T-helper 2 cell (primary cell): ENCODE measurements at places on chromosomes 4 and X.
A peak's percentile ranks its signal among the peaks of the same experiment; 100 is the strongest.

GRCh38 chrX:135340831-135341230 is 31.6 kb downstream of the ETDC start:
- no peak for DNase-seq

GRCh38 chr4:7348946-7349900 is 85.5 kb downstream of the PSAPL1 start:
- DNase-seq, result no peak

DNA sequence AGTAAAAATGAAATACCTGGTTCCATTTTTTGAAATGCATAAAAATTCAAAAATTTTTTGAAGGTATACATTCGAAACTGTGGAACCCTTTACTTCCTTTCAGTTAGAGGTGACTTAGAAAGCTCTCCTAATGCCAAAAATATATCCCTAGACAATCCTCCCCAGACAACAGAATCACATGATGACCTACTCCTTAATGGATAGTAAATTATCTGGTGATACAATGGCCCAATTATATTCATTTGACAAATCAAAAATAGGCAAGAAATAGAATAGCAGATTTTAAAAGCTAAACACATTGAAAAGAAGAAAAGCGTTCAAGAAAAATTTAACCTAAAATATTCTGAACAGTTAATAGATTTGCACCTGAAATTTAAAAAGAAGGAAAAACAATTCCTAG is 3.5 kb upstream of the UGT2A2 start:
- no peak for DNase-seq

DNA sequence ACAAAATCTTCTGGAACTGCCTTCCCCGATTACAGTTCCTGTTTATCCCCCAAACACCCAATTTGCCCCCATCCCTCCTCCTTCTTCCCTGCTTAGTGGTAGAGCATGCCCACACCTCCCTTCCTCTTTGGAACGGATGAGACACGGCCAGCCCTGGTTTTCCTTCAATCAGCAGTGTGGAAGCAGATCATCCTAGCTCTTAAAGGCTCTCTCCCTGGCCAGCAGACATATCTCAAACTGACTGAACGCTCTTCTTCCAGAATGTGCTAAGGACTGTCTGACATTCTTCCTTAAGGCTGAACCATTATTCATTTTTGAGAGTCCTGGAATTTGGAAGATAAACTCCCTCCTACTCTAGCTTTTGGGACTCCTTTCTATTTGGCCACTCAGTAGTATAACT is 161.1 kb downstream of the TRIML1 start:
- no peak for DNase-seq

DNA sequence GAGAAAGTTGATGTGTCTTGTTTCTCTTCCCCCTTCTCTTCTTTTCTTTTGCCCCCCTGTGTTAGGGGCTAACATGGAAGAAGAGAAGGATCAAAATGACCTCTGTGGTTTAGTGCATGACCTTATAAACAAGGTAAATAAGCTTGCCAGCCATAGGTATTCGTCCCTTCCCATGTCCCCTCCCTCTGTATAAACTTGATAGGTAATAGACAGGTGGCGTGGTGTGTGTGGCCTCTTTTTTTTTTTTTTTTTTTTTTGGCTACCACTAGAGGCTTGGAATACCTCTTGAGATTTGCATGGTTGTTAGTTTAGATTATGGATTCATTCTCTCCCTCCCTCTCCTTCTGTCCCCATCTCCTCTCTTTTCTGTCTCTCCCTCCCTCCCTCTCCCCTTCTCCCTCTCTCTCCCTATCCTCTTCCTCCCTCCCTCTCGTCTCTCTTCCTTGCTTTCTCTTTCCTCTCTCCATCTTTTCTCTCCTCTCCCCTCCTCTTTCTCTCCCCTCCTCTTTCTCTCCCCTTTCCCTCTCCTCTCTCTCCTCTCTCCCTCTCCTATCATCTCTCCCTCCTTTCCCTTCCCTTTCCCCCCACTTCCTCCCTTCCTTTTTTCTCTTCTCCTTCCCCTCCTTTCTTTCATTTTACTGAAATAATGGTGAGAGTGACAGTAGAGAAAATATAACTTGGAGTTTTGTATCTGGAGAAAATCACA is 134.4 kb downstream of the AFF1 start:
- no peak for DNase-seq

DNA sequence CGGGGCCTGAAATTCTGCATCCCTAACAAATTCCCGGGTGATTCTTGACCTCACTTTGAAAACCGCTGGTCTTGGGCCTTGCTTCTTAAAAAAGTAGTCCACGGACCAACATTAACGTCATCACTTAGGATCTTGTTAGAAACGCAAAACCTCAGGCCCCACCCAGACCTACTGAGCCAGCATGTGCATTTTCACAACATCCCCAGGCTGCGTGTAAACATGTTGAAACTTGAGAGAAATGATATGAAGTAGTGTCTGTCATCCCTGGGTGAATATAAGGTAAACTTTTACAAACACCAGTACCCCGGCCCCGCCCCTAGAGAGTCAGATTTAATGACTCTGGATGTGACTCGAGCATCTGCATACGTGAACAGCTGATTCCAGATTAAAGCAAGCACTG is 33.7 kb downstream of the SORBS2 start:
- no peak for DNase-seq

DNA sequence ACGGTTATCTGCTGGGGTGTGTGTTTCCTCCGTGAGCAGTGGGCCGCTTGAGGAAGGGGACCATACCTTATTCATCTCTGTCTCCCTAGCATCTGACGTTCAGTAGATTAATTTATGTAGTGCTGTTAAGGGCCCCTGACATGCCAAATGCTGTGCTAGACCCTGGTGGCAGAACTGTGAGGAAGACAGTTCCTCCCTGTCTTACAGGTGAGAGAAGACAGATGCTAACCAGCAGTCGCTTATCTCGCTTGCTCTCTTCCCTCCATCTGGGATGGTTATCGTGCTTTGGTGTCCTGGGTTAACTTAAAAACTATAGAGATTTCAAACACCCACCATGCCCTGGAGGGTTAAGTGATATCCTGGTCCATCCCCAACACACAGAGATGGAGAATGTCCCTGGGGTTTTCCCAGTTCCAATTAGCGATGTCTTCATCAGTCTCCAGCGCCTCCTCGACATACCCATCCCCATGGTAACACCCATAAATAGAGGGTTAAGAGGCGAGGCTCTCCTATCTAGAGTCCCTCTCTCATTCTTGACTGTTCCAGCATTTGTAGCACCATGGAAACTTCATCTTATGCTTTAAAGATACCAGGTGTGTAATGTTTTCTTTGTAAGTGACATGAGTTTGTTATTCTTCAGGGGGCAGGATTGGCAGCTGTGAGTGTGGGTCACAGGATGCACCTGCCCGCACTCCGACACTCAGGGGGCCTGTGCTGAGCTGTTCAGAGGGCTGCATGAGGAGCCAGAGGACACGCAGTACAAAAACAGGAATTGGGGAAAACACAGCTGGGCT is 135.2 kb downstream of the STK32B start:
- DNase-seq, result no peak

- no peak for DNase-seq
Observed at GRCh38 chr4:2060611-2061185, 1.6 kb downstream of the NAT8L start.

GRCh38 chr4:90580326-90580725 is 453.1 kb downstream of the CCSER1 start:
- no peak for DNase-seq

DNA sequence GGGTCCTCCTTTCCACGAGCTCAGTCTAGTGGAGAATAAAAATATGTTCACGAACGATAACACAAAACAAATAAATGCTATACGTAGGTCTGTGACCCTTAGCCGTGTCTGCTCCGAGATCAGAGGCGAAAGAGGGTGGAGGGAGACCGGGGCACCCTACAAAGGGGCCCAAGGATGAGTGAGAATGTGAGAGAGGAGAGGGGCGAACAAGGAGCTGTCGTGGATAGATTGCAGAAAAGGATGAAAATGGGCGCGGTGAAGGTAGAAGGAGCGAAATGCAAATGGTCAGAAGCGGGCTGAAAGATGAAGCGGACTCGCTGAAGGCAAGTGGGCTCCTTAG is 6.2 kb upstream of the ZBTB33 start:
- DNase-seq, result no peak

DNA sequence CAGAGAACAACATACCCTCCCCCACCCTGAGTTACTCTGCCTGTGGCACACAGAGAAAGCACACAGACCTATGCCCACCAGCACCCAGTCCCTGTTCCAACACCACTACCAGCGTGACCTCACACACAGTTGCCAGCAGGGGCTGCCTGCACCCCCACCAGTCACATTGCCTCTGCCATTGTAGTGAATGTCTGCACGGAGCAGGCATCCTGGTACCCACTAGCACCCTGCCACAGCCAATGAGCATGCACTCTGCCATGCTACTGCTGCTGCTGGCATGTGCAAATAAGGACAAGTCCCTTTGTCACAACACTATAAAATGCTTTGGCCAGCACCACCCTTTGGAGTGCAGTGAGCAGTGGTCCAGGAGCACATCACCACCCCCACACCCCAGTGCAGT is 47.1 kb downstream of the DACH2 start:
- no peak for DNase-seq

GRCh38 chr4:1405636-1406393 is 427 bp downstream of the NKX1-1 start:
- no peak for DNase-seq

GRCh38 chr4:83910693-83911092 is 374.8 kb downstream of the GPAT3 start:
- no peak for DNase-seq

GRCh38 chr4:135941671-135942070 is 1590.6 kb downstream of the PCDH18 start:
- DNase-seq, result no peak

- DNase-seq, result no peak
Observed at GRCh38 chr4:71195924-71196323, 142.9 kb upstream of the SLC4A4 start.

- DNase-seq, result no peak
Observed at GRCh38 chr4:76589402-76589801, 154.4 kb downstream of the SHROOM3 start.

DNA sequence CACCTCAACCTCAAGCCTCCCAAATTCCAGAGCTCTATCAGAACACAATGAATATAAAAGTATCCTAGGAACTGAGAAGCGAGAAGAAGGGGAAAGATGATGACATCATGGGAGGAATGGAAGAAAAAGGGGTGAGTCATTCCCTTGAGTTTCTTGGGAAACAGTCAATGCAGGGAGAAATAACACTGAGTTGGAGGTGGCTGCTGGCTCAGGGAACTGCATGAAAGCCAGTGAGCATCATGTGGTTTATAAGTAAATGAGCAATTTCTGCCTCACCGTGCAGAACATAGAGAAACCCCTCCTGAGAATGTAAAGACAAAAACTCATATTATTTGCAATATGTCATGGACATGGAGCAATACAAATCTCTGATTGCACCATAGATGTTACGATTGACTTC is 73.3 kb downstream of the SHOX start:
- DNase-seq, result no peak

GRCh38 chr4:74632634-74633033 is 161.7 kb downstream of the BTC start:
- DNase-seq, result peak; percentile 5

DNA sequence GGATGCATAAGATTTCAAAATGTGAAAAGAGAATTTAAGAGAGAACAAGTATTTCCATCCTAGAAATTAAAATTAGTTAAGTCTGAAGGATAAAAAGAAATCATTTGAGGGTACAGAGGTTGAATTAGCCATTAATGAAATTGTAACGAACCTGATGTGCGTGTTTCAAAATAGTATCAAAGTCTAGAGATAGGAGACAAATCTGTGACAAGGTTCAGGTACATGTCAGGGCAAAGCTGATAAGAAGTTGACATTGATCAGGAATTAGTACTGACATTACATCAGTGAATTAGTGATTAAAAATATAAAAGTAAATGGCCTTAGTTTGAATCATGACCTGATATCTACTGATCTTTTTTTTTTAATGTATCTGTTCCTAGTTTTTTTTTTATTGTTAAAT is 62.3 kb downstream of the UGT2B10 start:
- no peak for DNase-seq

DNA sequence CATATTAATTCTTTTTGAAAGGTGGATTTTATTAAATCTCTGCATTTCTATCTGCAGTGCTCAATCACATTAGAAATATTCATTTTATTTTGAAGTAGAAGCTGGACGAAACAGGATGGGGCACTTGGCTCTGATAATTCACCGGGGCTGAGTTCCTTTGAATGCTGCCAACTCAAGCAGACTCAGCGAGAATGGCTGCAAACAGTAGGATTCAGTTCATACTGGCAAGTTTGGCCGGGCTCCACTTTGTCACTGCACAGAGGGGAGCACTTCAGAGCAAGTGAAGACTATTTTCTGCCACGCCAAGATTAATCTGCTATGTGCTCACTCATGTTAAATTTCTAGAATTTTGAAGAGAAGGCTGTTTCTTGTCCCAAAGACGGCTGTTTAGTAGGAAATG is 30.7 kb upstream of the KLHL8 start:
- no peak for DNase-seq

DNA sequence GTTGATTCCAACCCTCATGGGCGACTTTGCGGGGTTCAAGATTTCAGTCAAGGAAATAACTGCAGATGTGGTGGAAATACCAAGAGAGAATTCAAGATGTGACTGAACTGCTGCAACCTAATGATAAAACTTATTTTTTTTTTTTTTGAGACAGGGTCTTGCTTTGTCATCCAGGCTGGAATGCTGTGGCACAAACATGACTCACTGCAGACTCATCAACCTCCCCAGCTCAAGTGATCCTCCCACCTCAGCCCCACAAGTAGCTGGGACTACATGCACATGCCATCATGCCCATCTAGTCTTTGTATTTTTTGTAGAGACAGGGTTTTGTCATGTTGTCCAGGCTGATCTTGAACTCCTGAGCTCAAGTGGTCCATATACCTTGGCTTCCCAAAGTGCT is 19.5 kb upstream of the WDFY3 start:
- DNase-seq, result no peak

GRCh38 chr4:185358959-185359358 is 36.8 kb downstream of the LRP2BP start:
- DNase-seq, result no peak

- DNase-seq, result no peak
Observed at GRCh38 chr4:159042097-159042605, 60.7 kb upstream of the RAPGEF2 start.

DNA sequence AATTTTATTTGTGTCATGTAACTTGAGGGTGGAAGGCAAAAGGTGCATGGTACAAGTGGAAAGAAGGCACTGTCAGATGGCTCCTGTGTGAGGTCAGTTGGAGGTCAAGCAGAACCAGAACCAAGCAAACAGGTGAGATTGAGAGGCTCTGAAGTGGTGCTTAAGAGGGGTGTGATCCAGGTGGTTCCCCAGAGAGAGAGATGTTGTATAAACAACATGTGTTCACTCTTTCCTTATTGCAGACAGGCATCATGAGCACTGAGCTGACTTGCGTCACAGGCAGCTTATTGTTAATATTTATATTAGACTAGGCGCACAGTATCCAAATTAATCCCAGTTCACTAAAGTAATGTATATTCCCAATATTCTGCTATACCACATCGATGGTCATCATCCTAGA is 56.8 kb downstream of the CXCL13 start:
- no peak for DNase-seq

DNA sequence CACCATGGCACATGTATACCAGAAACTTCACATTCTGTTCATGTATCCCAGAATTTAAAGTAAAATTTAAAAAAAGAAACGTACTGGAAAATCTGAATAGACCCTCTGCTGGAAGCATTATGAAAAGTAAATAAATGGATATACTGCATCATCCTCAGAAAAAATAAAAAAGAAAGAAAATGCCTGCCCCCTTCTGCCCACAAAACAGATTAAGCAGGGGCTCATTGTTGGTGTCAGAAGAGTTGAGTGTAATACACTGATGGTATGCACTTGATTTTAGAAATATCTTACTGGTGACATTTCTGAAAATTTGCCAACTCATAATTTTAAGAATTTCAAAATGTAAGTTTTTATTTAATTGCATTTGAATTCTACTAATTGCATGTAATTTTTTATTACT is 77.8 kb downstream of the LRP2BP start:
- DNase-seq, result no peak
